ENCODE measurements at places on chromosomes 5 and 9.
A peak's percentile ranks its signal among the peaks of the same experiment; 100 is the strongest.

DNA sequence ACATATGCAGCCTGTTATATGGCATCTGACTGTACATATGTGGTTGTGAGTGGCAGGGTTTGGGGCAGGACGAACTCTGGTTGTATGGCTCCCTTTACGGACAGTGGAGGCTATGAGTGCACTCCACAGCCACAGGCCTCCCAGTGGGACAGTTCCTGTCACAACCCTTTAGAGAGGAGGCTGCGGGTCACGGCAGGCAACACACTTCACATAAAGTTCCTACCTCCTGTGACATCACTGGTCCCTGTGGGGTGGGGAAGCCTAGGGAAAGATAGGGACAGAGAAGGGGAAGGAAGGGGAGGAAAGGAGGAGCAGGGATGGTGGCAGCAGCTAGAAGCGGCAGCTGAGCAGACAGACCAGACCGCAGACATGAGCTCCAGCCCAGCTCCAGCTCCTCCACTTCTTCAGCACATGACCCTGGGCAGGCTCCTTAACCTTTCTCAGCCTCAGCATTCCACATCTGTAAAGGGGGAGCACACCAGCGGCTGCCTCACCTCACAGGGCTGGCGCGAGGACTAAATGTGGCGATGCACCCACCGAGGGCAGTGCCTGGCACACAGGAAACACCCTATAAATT lies 27.4 kb upstream of the CORO2A start:
- DNase-seq: no peak

GRCh38 chr5:56492812-56493211 lies 259.7 kb upstream of the ANKRD55 start:
- no peak for DNase-seq

- no peak for DNase-seq
Observed at GRCh38 chr9:91843623-91844148, 106.3 kb downstream of the ROR2 start.

GRCh38 chr9:110602281-110602680 lies 22.7 kb upstream of the SVEP1 start:
- DNase-seq: no peak

- no peak for DNase-seq
Observed at GRCh38 chr5:19880859-19881436, 107.1 kb downstream of the CDH18 start.

GRCh38 chr5:29162297-29162696 lies 2031.2 kb upstream of the CDH6 start:
- no peak for DNase-seq

GRCh38 chr5:14351086-14351661 lies 208.0 kb downstream of the TRIO start:
- peak; percentile 29 for DNase-seq

- DNase-seq: no peak
Observed at GRCh38 chr5:78738693-78739300, 90.2 kb upstream of the LHFPL2 start.

GRCh38 chr9:88076286-88077070 lies 61.8 kb downstream of the SPATA31C2 start:
- peak; percentile 78 for DNase-seq

DNA sequence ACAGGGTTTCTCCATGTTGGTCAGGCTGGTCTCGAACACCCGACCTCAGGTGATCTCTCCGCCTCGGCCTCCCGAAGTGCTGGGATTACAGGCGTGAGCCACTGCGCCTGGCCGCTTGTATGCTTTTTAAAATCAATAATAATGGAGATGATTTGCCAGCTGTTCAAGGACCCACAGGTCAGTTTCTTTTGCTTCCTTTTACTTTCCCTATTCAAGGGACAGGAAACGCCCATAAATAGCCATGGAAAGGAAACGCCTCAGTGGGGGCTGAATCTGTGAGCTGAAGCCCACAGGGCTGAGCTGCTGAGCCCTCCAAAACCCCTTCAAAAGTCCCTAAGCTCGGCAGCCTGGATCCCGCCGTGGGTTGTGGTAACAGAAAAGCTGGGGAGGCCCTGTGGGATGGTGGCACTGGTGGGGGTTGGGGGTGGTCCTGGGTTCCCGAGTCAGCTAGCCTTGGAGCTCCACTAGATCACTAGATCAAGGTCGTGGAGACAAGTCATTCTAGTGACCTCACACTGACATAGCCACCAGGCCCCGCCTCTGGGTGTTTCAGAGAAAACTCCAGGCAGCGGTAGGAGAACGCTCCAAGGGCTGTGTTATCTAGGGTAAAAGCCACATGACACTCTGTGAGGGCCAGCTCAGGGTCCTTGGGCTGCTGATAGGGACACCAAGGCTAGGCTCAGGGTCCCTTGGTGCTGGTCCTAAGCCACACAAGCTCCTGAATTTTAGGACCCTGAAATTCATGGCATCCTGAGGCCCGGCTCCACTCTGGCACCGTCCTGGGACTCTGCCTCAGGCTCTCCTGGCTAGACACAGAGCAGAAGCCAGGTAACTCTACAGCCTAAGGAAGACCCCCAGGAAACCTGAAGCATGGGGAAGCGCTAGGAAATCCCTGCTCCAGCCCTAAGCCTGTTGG lies 18.0 kb upstream of the DUSP1 start:
- no peak for DNase-seq

DNA sequence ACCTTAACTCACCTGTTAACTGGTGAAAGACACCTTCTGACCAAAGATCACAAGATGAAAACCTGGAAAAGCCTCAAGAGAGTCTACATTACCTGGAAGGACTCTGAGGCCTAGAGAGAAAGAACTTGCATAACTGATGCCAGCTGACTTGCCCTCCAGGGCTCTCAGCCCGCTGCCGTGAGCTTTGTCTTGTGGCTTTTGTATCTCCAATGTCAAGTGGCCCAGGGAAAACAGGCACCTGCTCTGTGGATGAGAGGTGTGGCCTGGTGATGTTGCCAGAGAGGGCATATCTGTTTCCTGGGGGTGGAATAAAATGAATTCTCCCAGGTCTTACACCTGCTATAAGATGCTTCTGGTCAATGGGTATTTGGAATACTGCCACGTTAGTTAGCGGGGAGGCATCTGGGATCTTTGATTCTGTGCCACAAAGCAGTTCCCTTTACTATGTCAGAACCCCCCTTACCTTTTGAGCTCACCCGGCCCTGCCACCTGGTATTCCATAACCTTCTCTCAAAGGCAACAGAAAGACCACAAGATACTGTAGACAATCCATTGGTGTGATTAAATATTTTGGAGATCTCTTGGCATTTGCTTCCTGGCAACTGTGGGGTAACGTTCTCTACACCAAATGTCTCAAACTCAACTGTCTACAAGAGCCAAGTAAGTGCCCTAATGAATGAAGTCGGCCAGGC lies 54.9 kb upstream of the N4BP3 start:
- DNase-seq: no peak

DNA sequence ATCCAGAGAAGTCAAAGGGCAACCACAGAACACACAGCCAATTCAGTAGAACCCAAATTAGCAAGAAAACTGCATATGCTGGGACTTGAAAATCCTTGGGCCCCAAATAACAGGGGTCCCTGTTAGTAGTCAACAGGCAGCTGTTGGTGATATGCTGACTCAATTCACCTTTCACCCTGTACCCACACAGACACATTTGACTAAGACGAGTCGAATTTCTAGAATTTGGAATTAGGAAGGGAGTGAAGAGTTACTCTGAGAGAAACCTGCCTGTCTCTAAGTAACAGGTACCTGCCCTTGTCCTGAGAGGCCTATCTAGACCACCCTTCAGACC lies 821 bp upstream of the VCP start:
- DNase-seq: no peak

DNA sequence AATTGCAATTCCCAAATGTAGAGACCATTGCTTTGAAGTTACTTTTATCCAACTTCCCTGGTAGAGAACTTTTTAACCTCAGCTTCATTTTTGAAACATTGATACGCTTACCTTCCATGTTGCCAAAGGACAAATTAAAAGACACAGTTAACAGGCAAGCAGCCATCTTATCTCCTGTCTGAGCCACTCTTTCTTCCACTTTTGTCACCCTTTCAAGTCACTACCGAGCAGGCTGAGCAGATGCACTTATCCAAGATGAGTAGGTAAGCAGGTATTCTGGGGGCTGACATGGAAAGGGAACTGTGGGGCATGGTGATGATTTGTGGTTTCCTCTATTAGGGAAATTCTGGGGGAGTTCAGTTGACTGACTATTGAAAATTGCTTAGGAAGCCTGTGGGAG lies 66.7 kb downstream of the DOCK2 start:
- no peak for DNase-seq

DNA sequence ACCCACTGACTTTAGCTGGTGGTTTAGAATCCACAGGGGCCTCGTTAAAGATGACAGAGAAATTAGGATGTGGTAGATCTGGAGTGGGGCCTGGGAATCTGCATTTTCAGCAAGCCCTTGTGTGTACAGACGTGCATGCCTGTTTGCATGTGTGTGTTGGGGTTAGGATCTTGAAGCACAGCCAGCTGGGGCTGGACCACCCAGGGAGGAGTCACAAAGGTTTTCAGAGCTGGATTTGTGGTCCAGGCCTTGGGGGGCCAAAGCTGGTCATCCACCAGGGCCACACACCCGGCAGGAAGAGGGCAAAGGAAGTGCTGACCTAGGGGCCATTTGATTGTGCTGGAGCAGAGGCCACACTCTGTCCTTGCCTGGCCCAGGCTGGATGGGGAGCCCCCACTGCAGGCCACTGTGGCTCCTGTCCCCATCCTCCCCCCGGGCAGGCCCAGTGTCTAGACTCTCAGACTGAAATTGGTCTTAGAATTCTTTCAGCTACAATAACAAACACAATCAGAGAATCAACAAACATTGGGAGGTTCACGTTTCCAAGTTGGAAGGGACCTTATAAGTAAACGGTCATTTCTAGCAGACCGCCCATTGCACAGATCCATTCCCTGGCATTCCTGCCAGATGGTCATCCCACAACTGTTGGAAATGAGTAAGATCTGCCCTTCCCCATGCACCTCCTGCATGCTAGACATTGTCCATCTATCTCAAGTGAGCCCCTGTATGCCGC lies 10.3 kb downstream of the CDX1 start:
- DNase-seq: no peak

- DNase-seq: no peak
Observed at GRCh38 chr9:121568343-121569265, 69.0 kb upstream of the GGTA1 start.

- no peak for DNase-seq
Observed at GRCh38 chr9:119004618-119004990, 364.6 kb downstream of the BRINP1 start.

- DNase-seq: no peak
Observed at GRCh38 chr9:98980291-98980690, 36.6 kb downstream of the COL15A1 start.

DNA sequence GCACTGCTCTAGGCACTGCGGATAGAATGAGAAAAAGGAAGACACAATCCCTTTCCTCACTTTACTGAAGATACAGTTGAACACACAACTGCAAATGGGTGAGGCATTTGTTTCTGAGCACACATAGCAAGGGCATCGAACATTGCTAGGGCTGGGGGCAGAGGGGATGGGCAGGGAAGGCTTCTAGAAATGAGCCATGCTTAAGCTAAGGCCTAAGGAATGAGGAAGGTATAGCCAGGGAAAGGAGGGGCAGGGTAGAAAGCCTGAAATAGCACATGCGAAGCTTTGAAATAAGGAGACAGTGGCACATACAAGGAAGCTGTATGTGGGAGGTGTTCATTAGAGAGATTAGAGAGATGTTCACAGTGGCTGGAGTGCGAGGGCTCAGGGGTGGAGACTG lies 92.7 kb downstream of the KIF4B start:
- DNase-seq: no peak

- DNase-seq: no peak
Observed at GRCh38 chr9:103116246-103116645, 121.1 kb downstream of the CYLC2 start.

GRCh38 chr9:71270554-71270953 lies 149.1 kb upstream of the TRPM3 start:
- DNase-seq: no peak

DNA sequence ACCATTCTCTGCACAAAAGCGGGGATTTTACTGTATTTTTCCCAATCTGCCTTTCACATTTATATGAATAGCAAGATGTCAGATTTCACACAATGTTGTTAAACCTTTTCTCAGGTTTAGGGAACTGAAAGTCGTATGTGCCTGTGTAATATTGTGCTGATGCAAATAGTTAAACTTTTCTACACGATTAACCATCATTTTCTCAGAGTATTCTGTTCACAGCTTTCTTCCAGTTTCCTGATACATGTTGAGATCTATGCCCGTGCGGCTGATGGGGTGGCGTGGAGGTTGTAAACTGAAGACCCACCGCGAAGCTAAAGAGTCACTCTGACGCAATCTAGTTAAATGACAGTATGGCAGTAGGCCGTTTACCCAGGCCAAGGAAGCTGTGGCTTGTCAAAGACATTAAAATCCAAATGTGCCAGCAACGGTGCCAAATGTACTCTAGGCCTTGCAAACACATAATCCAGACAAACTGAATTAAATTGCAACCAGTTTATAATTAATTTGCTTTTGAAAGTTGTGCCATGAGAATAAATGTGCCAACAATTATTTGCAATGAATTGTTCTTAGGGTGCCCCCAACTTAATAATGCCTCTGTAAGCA lies 145.7 kb downstream of the EBF1 start:
- DNase-seq: no peak

GRCh38 chr9:93664549-93665120 lies 88.3 kb downstream of the PHF2 start:
- DNase-seq: no peak

- DNase-seq: no peak
Observed at GRCh38 chr5:24439465-24439864, 205.3 kb downstream of the CDH10 start.

GRCh38 chr9:117462861-117463260 lies 48.0 kb upstream of the ASTN2 start:
- no peak for DNase-seq

DNA sequence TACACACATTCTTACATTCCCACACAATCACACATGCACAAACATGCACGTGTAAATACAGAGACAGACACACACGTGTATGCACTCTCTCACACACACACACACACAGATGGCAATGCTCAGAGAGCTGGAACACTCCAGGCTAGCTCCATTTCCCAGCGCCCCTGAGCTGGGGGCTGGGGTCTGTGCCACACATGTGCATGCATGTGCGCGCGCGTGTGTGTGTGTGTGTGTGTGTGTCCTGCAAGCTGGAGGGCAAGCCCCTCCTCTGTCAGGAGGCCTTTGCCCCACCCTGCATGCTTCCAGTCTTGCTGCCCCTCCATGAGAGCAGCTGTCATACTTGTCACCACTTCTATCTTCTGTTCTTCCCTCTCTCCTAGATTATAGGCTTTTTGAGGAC lies 16.6 kb upstream of the S1PR3 start:
- DNase-seq: no peak

- no peak for DNase-seq
Observed at GRCh38 chr5:171291371-171291770, 17.7 kb upstream of the TLX3 start.

- DNase-seq: no peak
Observed at GRCh38 chr9:84294241-84294950, 46.2 kb downstream of the SLC28A3 start.

- no peak for DNase-seq
Observed at GRCh38 chr5:52895572-52896413, 93.4 kb upstream of the ITGA2 start.

- no peak for DNase-seq
Observed at GRCh38 chr5:177142098-177142611, 8.6 kb downstream of the NSD1 start.
